ENCODE measurements at places on chromosomes 7 and 10.

GRCh38 chr10:13949844-13950542 is 363.2 kb downstream of the PRPF18 start:
- no peak for DNase-seq

DNA sequence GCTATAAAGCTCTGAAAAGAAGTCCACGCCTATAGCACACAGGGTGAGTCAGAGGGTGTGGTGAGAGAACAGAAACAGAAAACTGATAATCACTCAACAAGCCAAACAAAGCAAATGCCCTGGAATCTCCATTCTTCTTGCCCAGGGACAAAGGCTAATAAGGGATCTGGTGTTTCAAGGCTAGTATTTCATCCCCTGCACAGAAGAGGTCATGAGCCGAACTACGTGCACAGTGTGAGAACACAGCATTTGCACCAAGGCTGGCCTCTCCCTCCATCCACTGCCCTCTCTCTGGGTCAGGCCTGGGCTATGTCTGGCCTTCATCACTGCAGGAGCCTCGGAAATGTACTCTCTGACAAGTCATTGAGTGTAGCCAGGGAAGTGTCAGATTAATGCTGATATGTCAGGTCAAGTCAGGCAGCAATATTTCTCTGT is 42.7 kb downstream of the PRR15 start:
- DNase-seq: peak; percentile 45

- DNase-seq: no peak
Measured at GRCh38 chr10:103836273-103836672, 19.1 kb downstream of the SH3PXD2A start.

- no peak for DNase-seq
Measured at GRCh38 chr7:79774150-79774549, 320.7 kb upstream of the MAGI2 start.

DNA sequence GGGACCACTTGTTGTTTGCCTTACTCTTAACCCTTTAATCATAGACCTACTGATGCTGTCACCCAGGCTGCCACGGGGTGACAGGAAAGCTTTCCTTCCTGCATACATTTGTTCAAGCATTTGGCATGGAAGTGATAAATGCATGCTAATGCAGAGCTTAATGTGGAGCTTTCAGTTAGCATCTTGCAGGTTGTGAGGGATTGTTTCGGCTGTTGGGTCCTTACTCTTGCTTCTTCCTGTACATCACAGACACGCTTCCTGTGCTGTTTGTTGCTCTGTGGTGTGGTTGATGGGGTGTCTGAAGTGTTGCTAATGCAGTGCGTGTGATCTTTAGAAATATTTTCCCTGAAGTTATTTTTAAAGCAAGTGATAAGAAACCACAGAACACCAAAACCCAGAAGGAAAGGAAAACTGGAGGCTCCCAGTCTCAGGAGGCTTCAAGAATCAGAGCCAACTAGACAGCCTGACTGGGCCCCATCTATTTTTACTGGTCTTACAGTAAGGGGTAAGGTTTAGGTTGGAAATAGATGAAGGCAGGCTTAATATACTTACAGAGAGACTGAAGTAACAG is 143.1 kb downstream of the CHN2 start:
- no peak for DNase-seq

DNA sequence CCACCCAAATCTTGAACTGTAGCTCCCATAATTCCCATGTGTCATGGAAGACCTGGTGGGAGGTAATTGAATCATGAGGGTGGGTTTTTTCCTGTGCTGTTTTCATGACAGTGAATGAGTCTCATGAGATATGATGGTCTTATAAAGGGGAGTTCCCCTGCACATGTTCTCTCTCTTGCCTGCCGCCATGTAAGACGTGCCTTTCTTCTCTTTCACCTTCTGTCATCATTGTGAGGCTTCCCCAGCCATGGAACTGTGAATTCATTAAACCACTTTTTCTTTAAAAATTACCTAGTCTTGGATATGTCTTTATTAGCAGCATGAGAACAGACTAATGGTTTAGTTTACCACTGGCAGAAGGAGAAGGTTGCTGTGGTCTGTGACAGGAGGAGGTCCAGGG is 111.5 kb upstream of the RAB18 start:
- DNase-seq: no peak

All from suppressor macrophage treated with lipopolysaccharide for 1 hour (primary cell).